ENCODE measurements at places on chromosomes 16 and 17. TPM values are rescaled to one million over a fixed set of nuclear protein-coding genes. Genes with fewer than 3 reads are reported as not detected.

DNA sequence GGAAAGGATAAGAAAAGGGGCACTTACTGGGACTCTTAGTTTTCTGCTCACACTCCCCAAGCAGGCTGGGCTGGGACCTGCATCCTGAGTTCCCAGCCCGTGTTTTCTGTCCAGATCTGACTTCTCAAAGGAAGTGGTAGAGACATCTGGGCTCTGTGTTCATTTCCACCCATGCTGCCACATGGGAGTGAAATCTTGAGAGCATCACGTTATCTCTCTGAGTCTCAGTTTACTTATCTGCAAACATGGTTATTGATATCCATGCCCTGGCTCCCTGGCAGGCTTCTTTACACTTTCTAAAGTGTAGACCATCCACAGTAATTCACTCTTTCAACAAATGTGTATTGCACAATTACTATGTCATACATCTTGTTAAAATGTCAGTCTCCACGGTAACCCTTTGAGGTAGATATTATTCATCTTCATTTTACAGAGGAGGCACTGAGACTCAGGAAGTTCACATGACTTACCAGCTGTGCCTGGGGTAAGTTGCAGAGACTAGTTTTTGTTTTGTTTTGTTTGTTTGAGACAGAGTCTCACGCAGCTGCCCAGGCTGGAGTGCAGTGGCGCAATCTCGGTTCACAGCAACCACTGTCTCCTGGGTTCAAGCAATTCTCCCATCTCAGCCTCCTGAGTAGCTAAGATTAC is 3.4 kb downstream of the ZNF688 start:
- no peak for DNase-seq

DNA sequence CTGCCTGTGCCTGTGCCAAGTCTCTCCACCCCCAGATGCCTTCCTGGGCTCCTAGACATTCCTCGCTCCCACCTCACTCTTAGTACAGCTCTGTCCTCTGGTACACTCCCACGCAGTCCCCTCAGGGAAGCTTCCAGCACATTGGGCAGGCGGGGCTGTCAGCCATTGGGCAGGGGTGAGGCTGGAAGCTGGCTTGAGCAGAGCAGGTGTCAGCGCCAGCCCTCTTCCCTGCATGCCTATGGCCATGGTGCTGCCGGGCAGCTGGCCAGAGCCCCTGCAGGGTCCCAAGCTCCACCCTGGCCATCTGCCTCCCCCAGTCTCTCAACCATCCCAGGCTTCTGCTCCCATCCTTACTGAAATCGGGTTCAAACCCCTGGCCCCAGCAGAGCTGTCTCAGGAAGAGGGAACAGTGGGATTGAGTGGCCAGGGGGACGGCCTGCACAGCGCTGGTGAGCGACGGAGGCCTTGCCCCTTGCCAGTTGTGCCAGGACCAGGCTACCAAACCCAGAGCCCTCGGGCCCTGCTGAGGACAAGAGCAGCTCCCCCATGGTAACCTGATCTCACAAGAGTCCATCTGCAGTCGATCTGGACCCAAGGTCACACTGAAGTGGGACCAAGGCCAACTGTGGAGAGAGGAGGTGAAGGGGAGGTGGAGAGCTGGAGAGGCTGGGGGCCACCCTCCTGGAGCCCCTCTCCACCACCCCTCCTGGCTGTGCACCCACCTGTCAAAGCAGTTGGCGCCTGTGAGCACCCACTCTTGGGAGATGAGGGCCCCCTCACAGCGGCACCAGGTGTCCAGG is 2.4 kb upstream of the B9D1 start:
- DNase-seq, result no peak

GRCh38 chr17:2893422-2893914 is 97.2 kb downstream of the RAP1GAP2 start:
- DNase-seq, result no peak

DNA sequence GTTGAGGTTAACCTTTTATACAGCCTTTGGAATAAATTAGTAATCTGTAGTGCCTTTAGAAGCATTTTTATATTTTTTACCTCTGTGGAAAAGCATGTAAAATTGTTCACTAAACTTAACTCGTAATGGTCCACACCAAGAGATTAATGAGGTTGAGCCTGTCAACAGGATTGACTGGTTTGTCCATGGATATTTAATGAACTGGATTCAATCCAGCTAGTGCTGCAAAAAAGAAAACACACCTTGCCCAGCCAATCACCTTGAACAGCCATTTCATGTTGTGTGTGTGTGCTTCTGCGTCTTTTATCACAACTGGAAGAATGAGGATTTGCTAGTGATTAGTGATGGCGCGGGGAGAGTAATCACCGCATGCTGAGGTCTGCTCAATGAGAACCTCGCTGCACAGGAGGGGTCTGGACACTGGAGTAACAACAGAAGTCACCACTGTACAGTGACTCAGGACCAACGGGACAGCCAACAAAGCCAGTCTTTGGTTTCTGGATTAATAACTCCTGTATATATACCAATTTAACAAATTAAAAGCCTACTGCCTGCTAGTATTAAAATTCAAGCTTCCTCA is 33.7 kb downstream of the LITAFD start:
- DNase-seq, result no peak

DNA sequence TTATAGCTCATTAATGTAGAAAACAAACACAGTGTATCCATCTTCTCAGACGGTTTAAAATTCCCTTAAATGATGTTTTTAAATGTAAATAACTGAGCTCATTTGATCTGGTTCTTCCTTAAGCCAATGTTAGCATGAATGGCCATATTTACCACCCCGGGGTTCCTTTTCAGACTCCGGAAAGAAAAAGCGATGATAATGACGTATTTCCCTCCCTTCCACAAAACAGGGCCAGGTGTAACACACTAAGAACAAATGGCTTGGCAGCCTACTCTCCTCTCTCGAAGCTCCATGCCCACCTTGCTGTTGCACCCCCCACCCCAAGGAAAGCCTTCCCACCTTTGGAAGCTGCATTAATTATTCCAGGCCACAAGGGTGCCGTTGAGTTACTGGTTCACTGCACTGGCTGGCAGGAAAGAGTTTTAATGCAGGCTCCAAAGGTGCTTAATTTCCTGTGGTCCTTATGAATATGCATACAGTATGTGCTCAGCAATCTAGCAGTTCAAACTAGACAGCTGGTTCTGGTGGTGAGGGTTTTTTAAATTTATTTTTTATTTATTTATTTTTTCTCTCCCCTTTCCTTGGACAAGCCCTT is 378.9 kb downstream of the WWOX start:
- no peak for DNase-seq

GRCh38 chr16:17072104-17072503 is 398.7 kb downstream of the XYLT1 start:
- no peak for DNase-seq

DNA sequence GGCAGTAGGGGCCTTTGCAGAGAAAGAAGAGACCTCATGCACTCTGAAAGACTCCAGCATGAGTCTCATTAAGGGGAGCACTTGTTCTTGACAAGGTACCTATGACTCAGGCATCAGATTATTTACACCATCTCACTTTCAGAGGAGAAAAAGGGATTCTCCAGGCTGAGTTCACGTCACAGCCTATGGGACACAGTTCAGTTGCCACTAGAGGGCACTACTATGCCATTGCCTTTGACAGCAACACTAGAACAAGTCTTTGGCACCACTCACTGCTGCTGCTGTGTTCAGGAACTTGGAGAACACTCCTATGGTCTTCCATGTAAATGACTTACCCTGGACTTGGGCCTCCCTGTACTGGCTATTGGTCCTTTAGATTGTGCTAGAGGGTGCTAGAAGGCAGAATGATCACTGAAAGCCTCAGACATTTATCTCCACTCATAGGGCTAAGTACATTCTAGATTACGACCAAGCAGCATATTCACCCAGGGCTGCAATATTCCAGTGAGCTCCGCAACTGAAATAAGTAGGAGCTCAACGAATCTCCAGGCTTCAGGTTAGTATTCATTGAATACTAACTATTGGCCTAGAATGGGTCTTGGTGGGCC is 225.1 kb upstream of the CA10 start:
- DNase-seq, result peak; percentile 12

GRCh38 chr16:80006241-80007215 is 406.0 kb upstream of the MAF start:
- no peak for DNase-seq

DNA sequence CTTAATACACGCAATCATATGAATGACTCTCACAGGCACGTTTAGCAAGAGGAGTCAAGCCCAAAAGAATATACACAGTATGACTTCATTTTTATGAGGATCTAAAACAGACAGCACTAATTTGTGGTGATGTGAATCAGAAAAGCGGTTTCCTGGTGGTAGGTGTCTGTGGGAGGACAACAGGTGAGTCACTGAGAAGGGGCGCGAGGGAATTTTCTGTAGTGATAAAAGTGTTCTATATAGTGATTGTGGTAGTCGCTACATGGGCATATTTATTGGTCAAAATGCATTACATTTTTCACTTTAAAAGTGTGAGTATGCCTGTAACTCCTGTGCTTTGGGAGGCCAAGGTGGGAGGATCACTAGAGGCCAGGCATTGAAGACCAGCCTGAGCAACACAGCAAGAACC is 7.6 kb upstream of the TNRC6A start:
- no peak for DNase-seq

DNA sequence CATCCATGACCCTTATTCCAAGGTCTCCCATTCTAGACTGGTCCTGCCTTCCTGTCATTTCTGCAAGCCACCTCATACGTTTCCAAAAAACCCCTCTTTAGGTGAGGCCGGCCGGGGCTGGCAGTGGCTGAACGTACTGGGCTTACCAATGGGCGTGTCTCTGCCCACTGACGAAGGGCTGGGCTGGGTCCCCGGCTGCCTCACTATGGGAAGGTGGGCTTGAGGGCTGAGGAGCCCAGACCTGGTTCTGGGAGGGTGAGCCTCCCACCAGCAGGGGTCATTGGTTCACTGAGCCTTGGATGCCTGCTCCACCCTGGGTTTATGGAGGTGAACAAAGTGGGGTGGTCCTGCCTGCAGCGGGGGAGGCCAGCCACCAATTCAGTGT is 19.9 kb downstream of the KDM8 start:
- no peak for DNase-seq

DNA sequence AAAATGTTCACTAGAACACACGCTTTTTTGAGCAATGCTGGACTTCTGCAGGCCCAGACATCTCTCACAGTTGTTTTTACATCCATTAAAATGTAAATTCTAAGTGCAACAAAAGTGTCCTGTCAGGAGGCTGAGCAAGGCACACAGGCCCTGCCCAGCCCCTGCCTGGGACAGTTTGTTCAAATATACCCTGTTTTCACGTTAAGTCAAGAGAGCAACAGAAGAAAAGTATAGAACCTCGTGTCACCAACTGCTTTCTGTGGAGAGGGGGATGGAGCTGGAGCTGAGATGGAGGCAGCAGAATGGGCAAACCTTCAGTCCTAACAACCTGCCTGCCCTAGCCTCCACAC is 4.3 kb upstream of the HOXB2 start:
- no peak for DNase-seq

DNA sequence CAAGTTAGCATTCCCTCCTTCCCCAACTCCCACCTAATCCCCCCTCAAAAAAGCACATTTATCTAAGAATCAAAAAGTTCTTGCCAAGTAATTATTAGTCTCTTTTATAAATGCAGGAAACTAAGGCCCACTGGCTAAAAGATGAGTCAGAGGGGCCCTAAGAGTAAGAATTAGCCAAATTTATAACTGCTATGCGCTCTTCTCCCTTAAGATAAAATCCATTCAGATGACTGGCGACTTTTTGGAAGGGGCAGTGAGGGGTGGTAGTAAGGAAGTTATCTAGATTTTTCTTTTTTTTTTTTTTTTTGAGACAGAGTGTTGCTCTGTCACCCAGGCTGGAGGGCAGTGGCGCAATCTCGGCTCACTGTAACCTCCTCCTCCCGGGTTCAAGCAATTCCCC is 17.1 kb downstream of the ZNF652 start:
- no peak for DNase-seq

- no peak for DNase-seq
These were observed 5.3 kb upstream of the MAPK7 start for GRCh38 chr17:19372866-19373504.

DNA sequence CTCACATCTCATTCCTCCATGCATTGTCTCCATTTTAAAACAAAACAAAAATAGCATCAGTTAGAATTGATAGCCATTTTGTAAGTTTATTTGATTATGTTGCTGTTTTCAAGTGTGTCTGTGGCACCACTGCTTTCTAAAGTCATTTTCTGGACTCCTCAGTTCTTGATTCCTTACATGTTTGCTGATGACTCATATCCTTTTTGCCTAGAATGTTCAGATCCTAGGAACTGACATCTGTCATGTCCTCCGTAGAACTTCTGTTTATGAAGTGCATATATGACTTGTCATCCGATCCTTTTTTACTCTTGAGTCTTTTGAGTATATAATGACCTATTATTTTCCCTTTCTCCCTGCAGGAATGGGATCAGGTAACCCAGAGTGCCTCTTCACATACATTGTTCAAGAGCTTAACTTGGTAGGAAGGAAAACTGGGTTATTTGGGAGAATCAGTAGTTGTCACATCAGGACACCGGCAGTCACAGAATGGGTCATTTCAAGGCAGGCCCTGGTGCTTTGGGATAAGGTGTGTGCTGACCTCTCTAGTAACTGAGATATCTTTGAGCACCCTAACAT is 69.2 kb downstream of the MAP2K4 start:
- peak; percentile 79 for DNase-seq

- DNase-seq, result no peak
These were observed 3.8 kb downstream of the SLC46A1 start for GRCh38 chr17:28402224-28402630.

DNA sequence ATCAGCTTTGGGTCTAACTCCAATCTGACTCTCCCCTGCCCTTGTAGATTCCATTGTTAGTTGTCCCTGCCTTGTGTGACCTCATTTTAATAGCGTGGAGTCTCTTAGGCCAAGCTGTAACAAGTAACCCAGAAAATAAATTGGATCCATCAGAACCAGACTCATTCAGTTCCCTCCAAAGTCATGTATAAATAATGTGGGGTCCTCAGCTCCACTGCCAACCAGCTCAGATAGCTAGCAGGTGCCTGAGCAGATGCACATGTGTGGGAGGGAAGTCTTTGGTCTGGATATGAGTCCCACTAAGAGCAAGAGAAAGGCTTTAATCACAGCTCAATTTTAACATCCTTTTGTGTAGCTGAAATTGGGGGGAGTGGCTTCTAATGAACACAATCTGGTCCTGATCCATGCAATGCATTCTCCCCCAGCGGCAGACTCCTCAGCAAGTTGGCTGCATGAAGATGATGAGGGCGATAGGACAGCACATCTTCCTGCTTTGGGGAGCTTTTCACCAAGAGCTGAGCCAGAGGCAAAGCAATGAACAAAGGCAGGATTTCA is 151.6 kb downstream of the ABCC12 start:
- no peak for DNase-seq

DNA sequence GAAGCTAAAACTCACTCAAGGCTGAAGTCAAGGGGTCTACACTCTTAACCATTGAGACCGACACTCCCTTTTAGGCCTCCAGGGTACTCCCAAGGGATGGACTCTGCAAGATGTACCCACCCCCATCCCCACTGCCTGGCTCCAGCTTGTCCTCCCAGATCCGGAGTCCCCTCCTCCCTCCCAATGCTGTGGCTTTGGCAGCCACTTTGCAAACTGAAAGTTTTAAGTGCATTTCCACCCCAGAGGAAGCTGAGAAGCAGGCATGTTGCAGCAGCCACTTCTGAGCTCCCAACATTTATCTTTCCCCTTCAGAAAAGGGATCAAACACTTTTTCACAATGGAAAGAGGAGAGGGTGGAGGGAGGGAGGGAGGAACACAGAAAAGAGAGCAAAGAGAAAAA is 115.2 kb downstream of the COPRS start:
- no peak for DNase-seq

Gene ARHGDIG
- polyA plus RNA-seq, result 2.2 TPM

Gene CDT1
- polyA plus RNA-seq, result 15.6 TPM

Gene ELMO3
- 4.1 TPM for polyA plus RNA-seq

Gene CCL17
- not detected for polyA plus RNA-seq

Gene TMEM100
- polyA plus RNA-seq, result not detected

Gene UMOD
- not detected for polyA plus RNA-seq

Gene MT1F
- polyA plus RNA-seq, result 2.2 TPM

Gene GAS7
- polyA plus RNA-seq, result not detected

Gene KRTAP4-6
- polyA plus RNA-seq, result not detected

Gene KANSL1
- polyA plus RNA-seq, result 19.5 TPM

Gene TP53TG3C
- polyA plus RNA-seq, result not detected
